ENCODE measurements at places on chromosomes 3 and 15.

GRCh38 chr3:16343101-16343500, 78.1 kb downstream of the OXNAD1 start:
- DNase-seq, result no peak

DNA sequence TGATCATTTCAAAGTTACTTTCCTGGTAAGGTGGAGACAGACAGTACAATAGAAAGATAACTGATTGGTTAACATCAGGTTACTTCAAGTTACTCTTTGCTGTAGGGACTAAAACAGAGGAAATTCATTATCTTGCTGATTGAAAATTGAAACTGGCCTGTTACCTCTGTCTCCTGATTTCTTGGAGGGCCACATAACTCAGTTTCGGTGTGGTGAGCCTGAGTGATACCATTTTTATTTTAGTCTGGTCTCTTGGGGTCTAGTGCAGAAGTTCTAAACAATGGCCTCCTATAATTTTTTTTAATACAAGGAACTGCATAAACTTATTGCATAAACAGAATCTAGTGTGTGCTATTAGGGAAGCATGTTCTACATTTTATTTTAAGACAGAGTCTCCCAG, 1.2 kb upstream of the ICE2 start:
- no peak for DNase-seq

GRCh38 chr3:107818025-107818424, 272.8 kb downstream of the CD47 start:
- no peak for DNase-seq

DNA sequence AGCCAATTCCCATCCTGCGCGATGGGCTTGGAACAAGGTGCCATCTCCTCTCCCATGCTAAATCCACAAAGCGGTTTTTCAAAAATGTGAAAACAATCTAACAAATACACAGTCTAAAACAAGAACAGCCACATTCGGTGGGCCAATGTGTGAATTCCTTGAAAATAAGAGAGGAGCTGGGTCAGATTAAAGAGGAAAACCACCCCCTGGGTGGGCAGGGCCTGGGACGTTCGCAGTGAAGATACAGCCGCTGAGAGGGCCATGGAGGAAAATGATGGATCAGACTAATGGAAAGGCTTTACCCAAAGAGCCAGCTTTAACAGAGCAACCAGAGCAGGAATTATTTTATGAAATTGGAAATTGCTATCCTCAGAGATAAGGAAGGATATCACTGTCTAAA, 27.4 kb downstream of the PRR20G start:
- DNase-seq, result no peak

DNA sequence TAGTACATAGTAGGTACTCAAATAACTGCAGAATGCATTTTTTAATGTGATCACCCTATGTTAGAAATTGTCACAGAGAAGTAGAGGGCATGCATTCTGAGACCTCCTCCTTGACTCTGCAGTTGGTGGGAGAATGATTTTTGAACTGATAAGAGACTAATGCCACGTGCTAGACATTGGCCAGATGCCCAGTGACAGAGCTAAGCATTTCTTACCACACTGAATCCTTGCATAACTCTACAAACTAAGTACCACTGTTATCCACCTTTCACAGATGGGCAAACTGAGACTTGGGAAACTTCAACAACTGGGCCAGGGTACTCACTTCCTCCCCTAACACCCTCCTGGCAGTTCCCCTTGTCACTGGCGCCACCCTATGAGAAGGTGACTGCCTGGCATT, 33.5 kb upstream of the SPATA12 start:
- no peak for DNase-seq

DNA sequence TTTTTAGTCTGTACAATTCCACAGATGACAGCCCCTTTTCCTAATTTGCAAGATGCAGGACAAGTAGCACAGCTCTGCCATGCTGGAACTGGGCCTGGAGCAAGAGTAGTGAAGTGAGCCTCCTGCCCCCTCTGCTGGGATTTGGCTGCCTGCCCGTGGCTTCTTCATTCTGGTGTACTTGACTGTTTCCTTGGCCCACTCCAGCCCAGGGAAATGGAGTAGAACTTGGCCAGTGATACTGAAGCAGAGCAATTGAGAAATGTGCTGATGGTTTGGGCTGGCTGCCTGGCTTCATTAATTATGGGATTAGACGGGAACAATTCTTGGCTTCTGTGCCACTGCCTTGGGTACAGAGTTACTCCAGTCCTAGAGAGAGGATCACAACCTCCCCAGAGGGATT, 2.8 kb downstream of the GPD1L start:
- no peak for DNase-seq

DNA sequence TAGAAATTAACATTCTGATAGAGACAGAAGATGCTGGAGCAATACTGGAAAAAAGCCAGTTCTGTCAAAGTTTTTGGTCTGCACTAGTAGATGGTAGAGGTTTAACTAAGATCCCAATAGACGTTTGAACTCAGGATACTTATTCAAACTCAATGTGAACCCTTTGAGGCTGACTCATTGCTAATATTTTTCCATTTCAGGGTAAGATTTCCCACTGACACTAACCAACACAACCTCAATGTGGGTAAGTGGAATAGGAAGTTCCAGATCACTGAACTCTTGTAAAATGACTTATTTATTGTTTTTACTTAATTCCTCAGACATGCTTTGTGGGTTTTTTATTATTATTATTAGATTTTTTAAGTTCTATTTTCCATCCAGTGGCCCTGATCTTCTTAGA, 1024.8 kb downstream of the EPHA3 start:
- no peak for DNase-seq

DNA sequence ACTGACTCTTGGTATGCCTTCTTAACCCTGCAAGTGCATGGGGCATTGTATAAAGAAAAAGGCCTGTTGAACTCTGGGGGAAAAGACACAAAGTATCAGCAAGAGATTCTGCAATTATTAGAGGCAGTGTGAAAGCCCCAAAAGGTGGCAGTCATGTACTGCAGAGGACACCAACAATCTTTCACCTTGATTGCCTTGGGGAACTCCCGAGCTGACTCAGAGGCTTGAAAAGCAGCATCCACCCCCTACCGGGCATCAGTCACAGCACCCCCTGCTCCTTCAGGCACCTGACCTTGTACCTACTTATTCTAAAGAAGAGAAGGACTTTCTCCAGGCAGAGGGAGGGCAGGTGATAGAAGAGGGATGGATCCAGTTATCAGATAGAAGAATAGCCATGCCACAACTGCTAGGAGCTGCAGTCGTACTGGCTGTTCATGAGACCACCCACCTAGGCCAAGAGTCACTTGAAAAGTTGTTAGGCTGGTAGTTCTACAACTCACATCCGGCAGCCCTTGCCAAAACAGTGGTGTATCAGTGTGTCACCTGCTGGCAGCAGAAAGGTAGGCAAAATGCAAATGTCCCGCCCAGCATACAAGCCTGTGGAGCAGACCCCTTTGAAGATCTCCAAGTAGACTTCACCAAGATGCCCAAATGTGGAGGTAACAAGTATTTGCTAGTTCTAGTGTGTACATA, 241.6 kb upstream of the CNTN6 start:
- DNase-seq, result no peak

DNA sequence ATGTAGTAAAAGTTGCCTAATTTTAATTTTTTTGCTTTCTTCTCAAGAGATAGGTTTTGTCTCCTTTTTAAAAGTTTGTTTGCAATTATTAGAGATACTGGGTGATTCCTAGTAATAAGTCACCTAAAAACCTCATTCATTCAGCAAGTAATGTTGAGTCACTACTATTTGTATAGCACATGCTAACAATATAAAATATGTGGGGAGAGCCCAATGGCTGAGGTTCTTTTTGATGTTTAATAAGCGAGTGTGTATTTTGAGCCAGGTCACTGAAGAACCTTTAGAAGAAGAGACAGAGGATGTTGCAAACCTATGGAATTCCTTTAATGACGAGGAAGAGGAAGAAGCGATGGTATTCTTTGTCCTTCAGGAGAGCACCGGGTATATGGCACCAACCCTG, 123.7 kb upstream of the CHRM5 start:
- DNase-seq, result no peak

GRCh38 chr3:185056908-185057307, 96.0 kb downstream of the C3orf70 start:
- no peak for DNase-seq
